ENCODE measurements at places on chromosomes 11 and 22.

DNA sequence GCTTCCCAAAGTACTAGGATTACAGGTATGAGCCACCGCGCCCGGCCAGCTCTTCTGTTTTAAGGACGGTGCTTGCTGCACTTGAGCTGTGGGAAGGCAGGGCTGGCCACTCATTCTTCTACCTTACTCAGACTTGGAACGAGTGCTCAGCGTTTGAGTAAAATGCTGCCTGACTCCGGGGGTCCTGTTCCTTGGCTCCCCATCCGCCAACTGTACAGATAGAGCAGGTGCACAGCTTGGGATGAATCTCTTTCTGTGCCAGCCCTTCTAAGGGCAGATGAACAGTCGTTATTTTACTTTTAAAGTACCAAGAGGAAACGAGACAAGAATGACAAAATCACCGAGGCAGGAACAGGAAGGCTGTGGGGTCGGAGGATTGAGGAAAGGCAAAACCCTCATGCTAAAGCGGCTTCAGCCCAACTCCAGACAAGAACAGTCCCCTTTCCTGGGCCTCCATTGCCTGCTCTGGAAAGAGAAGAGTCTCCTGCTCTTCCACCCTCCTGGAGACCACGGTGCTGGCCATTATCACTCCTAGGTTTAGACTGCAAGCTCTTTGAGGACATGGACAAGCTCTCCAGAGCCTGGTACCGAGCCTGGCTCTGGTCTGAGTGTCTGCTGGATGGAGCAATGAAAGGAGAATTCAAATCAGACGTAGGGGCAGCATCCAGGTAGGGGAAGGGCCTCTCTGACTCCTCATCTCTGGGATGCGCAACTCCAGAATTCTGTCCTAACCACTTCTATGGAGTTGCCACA, 1.1 kb upstream of the SUN2 start:
- no peak for DNase-seq

DNA sequence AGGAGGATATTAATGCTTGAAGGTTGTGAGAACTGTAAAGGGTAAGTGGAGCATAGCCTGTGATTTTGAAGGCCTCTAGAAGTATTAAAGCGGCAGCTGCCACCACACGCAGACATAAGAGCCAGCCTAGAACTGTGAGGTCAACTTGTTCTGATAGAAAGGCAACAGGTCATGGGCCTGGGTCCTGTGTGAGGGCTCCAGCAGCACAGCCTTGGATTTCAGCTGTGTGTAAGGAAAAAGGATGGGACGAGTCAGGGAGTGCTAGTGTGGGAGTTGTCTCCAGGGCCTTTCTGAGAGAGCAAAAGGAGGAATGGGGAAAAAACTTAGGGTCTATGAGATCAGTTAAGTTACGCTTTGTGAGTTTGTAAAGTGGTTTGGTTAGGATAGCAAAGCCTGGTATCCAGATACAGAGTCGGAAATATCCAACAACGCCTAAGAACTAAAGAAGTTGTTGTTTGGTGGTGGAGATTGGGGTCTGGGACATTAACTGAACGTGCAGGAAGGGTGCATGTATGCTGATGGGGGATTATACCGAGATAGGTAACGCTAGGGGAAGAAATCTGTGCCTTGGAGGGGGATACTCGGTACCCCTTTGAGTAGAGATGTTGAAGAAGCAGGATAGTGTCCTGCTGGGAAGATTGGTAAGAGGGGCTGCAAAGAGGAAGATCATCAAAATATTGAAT, 17.4 kb upstream of the ANO1 start:
- DNase-seq = no peak

DNA sequence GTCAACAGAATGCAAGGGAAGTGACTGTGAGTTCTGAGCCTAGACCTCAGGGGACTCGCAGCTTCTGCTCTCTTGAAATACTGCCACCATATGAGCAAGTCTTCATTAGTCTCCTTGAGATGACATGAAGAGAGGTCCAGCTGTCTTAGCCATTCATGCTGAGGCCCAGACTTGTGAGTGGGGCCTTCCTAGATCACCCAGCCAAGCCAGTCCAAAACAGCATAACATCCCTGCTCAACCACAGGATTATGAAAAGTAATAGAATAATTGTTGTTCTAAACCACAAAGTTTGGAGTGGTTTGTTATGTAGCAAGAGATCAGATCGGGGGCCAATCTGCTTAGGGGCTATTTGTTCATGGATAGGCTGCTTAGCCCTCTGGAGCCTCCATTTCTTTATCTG, 54.9 kb upstream of the HTATIP2 start:
- DNase-seq = no peak

- no peak for DNase-seq
These were observed 590.2 kb upstream of the B3GAT1 start for GRCh38 chr11:135002236-135002635.

DNA sequence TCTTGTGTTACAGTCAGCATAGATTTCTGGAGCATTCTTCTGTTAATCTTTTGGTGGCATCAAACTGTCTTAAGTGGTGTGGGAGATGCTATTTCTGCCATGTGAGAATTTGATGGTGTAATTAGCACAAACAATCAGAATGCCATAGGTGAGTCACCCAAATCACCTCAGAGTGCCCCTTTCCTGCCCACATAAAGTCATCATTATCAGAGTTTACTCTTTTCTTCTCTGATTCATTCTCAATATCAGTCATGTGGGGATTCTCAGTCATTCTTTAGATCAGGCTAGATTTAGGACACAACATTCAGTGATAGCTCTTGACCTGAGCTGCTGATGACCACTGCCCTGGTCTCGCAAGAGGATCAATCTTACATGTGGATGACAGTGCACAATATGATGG, 23.7 kb upstream of the MS4A6A start:
- DNase-seq = no peak

GRCh38 chr11:590997-591396, 14.7 kb downstream of the PHRF1 start:
- DNase-seq = no peak
